Adrenal gland (tissue), 19 donors: ENCODE measurements at places on chromosomes 12 and 14.

- no peak for DNase-seq
- no peaks in the 10 kb centered on the region for H3K36me3 ChIP-seq
- no peak overlapping the region for H3K4me3 ChIP-seq
- H3K27ac ChIP-seq, result no peak overlapping the region
- H3K4me1 ChIP-seq, result no peaks in the 10 kb centered on the region
Measured at GRCh38 chr12:110816248-110816647, 30.5 kb upstream of the CCDC63 start.

GRCh38 chr12:121693155-121693687 is 19.3 kb upstream of the TMEM120B start:
- no peak overlapping the region for H3K4me3 ChIP-seq
- H3K36me3 ChIP-seq, result no peaks in the 10 kb centered on the region
- no peak overlapping the region for H3K27ac ChIP-seq
- no peak for DNase-seq

- DNase-seq, result no peak
- H3K27me3 ChIP-seq, result no peaks in the 10 kb centered on the region
- H3K4me3 ChIP-seq, result no peak overlapping the region
- no peak overlapping the region for H3K27ac ChIP-seq
- H3K4me1 ChIP-seq, result no peaks in the 10 kb centered on the region
Measured at GRCh38 chr14:95585953-95586620, 51.2 kb downstream of the GLRX5 start.

- no peaks in the 10 kb centered on the region for H3K36me3 ChIP-seq
- no peak for DNase-seq
- H3K27me3 ChIP-seq, result no peaks in the 10 kb centered on the region
Measured at GRCh38 chr12:93536111-93536765, 36.2 kb upstream of the SOCS2 start.

DNA sequence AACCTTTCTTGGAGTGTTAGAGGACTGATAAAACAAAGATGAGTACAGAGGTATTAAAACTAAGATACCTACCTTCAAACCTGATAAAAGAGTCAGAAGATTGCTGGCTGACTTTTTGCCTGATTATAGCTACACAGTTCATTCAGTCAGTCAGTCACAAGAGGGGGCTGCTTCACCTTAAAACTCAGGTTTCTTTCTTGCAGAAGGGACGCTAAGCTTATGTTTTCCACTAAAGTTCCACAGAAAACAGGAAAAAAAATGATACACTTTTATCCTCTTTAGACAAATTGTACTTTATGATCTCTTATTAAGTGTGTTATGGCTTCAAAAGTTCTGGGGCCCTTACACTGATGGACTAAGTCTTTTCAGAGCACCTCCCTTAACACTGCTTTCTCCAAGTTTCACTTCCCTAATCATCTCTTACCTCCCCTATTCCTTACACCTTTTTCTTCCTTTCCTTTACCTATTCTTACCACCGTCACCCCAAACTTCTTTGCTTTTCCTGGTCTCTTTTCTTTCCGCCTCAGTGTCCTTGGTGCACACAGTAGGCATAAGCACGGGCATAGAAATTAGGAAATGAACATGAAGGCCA is 448.7 kb upstream of the OR4E1 start:
- no peak for DNase-seq
- H3K4me1 ChIP-seq, result no peaks in the 10 kb centered on the region
- H3K27ac ChIP-seq, result no peak overlapping the region
- H3K36me3 ChIP-seq, result no peaks in the 10 kb centered on the region
- H3K4me3 ChIP-seq, result no peak overlapping the region
- no peaks in the 10 kb centered on the region for H3K27me3 ChIP-seq
